ENCODE measurements at places on chromosomes 3 and 15. TPM values are rescaled to one million over a fixed set of nuclear protein-coding genes. Genes with fewer than 3 reads are reported as not detected.

PLAAT1 gene
- polyA plus RNA-seq: 1.6 TPM

ELL3 gene
- polyA plus RNA-seq: 7.3 TPM

GOLGA6D gene
- polyA plus RNA-seq: 0.05 TPM

VPS39 gene
- polyA plus RNA-seq: 53.1 TPM

C3orf22 gene
- polyA plus RNA-seq: 0.05 TPM

CFAP91 gene
- polyA plus RNA-seq: 2.8 TPM

TGM4 gene
- 0.62 TPM for polyA plus RNA-seq

SRGAP3 gene
- 3.9 TPM for polyA plus RNA-seq

FAM81A gene
- polyA plus RNA-seq: 1.2 TPM

AMIGO3 gene
- polyA plus RNA-seq: 2.0 TPM

All from thymus (tissue), 14 donors.